Activated CD8-positive, alpha-beta memory T cell treated with anti-CD3 and anti-CD28 coated beads, Interleukin-2, amount 50 U/mL, for 48 hours (primary cell): ENCODE measurements at places on chromosomes 4 and X.

DNA sequence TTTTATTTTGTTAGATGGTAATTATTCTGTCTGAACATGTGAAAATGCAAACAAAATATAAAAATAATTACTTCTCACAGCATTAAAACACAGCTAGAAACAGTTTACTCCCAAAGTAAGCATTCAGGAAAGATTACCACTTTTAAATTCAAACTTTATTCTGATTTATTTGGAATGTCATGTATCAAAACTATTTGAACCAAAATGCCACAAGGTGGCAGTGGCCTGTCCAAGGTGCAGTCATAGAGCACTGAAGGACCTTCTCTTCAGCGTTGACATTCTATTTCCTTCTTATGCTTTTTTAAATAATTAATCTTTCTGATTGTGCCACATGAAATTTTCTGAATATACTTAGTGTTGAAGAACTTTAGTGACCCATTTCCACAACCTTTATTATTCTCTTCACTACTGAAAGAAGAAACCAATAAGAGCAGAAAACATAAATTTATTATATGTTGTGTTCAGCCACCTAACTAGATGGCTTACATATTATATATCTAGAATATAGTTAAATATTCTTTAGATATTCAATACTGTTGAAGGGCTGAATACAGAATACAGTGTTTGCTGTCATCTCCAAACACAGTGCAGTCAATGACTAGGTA lies 283.6 kb downstream of the CFAP299 start:
- DNase-seq: no peak

DNA sequence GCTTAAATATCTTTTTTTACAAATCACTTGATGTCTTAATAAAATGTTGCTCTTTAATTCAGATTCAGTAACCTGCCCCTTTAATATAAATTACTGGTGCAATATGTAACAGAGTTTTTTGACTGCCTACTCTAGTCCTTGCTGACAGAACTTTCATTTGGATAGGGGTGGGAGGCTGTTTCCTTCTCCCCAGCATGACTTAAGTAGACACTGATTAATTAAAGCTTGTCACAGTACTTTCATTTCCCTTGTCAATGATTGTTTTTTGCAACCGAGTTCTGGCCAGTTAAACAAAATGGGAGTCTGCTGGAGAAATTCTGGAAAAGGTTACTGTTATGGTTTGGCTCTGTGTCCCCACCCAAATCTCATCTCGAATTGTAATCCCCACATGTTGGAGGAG lies 37.3 kb upstream of the BBS12 start:
- DNase-seq: no peak

DNA sequence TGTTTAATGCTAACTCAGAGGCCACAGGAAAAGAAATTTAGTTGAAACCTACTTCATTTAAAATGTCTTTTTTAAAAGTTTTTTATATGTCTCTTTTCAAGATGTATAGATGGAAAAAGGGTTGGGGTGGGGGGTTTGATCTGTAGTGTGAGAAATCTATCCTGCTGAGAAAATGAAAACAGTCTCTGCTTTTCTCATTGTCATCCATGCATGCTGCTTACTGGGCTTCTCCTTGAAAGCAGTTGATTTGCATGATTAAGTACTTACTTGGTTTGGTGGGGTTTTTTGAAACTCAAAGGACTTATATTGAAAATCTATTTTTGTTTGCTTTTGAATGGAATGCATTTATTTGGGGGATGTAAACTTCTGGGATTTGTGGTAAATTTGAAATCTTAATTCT lies 313.6 kb upstream of the DKK2 start:
- no peak for DNase-seq

- no peak for DNase-seq
Observed at GRCh38 chrX:51336584-51336983, 4.0 kb downstream of the NUDT10 start.

- no peak for DNase-seq
Observed at GRCh38 chr4:48243887-48244286, 25.8 kb downstream of the TEC start.

GRCh38 chr4:13521047-13521446 lies 23.3 kb downstream of the NKX3-2 start:
- no peak for DNase-seq
